Stimulated activated CD4-positive, alpha-beta T cell treated with anti-CD3 and anti-CD28 coated beads, Interleukin-1b, Interleukin-23, amount 100 ng/mL, for 4 hours (primary cell): ENCODE measurements at places on chromosomes 5 and 9.

DNA sequence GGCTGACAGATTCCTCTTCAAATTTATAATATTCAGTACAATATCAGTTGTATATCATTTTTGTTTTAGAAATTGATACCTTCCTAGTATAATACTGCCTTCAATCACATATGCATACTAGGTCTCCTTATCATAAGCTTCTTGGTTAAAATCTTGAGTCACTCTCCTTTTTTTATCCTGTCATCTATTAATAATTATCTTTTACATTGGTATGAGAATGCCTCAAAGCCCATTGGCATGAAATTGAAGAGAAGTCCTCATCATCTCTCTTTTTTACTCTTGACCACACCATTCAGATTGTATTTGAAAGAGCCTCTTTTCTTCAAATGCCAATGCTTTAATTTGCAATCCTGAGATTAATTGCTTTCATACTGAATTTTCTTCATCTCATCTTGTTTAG is 810.3 kb downstream of the BRINP1 start:
- DNase-seq = no peak

DNA sequence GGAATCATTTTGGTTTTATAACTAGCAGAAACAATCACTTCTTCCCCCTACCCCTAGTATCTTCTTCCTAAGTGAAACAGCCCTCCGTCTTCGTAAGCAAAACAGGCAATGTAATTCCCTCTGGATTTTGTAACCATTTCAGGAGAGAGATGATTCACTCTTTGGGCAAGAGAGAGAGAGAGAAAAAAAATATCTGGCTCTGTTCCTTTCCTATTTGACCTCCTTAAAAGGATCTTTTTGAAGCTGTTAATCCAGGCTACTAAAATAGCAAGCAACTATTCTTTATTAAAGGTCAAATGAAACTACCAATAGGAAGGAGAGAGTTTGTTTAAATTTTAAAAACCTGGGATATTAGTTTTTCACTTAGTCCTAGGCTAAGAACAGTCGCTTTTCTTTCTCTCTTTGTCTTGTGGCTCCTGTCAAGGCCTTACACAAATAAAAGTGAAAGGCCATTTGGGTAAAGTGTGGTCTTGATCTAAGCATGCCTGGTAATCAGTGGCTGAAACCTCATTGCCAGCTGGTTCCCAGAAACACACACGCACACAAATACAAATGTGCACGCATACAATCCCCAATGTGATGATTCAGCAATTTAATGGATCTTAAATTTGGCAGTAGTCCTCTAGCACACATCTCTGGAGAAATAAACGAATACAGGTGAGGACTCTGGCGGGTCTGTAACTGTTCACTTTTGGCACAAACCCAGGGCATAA is 70.2 kb downstream of the PRUNE2 start:
- no peak for DNase-seq

DNA sequence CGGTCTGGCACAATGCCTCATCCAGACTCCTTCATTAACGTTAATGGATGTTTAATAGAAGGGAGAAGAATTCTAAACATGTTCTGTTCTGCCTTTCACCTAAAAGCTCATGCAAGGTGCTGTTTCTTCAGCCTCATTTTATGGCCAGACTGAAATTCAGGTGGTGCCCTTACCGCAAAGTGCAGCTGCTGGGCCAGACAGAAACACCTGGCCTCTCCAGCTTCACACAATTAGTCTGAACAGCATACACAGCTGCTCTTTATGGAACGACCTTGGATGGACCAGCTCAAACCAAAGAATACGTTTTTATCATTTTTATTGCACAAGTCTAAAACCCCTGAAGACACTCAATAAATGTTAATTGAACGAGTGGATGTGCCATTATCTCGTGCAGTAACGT is 4.6 kb downstream of the SNCAIP start:
- no peak for DNase-seq

DNA sequence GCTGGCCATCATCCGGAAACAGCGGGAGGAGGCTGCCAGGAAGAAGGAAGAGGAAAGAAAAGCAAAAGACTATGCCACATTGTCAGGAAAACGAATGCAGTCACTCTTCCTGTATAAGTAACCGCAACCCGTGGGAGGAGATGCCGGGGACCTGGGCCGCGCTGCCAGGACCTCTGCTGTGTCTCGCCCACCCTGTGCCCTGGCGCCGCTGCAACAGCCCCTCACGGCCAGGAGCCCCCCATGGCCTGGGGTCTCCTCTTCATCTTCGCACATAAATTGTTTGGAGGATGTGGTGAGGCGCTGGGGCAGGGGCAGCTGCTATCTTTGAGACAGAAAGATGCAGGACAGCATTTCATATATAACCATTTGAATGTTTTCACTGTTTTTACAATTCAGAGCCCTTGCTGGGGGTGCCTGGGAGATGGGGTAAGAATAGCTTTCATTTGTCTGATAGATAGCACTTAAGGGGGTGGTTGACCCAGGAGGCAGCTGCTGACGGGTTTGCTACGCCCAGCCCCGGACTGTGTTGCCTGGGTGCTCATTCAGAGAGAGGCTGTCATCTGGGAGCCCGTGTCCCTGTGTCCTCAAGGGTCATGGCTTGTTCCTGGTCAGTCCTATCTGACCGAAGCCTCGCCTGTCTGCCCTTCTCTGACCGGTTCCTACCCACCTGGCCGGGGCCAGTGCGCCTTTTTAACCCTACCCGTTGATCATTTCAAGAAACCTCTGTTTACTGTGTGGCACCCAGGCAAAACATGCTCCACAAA is 1067.7 kb upstream of the COX7C start:
- no peak for DNase-seq

GRCh38 chr9:19870988-19871387 is 82.2 kb upstream of the SLC24A2 start:
- DNase-seq = no peak

DNA sequence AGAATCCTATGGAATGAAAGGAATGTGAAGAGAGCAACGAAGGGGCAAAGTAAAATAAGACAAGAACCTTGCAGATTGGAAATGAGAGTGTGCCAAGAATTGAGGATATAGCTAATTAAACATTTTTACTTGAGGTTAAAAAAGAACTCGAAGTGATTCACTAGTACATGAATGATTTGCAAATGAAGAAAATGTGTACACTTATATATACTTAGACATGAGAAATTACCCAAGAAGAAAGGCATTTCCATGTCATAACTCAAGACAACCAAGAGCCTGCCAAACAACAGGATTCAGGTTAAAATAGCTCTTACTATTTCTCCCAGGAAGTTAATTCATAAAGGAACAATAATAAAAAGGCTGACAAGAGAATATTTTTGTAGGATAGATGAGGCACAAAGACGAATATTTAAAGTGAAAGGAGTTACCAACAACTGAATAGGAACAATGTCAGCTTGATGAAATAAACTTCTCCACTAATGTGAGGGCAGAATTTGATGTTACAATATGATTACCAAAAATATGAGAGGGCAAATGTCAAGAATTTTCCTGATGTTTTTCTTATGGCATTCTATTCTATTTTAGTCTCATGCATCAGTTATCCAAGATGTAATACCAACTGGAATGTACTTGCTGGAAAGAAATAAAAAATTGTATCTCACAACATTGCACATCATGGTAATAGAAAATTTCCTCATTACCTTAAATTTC is 18.9 kb upstream of the NPR3 start:
- DNase-seq = no peak

- no peak for DNase-seq
These were observed 27.4 kb downstream of the PHAX start for GRCh38 chr5:126628102-126628501.

GRCh38 chr5:127297348-127298035 is 6.9 kb downstream of the MEGF10 start:
- no peak for DNase-seq

DNA sequence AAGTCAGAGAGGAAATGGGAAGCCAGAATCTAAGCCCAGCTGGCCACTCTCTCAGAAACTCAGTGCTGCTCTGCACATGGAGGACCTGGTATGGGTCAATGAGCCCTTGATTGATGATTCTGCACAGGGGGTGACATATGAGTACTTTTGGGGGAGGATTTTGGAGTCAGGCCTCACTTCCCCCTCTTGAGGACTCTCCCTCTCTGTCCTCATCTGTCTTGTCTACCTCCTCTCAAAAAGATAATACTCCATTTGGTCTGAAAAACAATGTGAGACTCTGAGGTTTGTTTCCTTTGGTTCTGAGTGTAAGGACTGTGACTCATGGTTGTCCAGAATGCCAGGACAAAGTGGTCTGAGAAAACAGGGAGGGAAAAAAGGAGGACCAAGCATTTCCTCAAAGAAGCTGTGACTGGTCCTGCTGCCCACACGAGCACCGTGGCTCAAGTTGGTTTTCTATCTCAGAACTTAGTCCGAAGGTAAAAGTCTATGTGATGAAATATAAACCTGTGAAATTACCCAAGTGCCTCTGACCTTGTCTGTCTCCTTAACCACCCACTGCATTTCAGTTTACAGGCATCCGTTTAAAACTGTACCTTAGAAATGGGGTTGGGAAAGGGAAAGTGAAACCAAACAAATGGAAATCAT is 11.1 kb downstream of the TTC39B start:
- no peak for DNase-seq

DNA sequence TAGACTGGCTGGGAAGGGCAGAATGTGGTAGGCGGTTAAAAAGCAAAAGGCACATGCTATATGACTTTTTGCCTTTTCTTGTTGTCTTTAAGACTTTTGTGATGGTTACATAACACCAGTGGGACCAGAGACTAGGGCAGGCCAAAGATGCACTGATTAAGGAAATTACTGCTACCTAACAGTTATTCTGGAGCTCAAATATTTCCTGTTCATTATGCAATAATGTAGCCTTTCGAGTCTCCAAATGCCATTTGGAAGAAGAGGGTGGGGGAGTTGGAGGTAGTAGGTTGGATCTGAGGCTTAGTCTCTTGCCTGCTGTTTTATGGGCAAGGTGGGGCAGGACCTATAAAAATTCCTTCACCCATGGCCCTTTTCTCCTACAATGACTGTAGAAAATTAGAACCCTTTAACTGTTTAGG is 51.7 kb downstream of the SH3GL2 start:
- DNase-seq = no peak

DNA sequence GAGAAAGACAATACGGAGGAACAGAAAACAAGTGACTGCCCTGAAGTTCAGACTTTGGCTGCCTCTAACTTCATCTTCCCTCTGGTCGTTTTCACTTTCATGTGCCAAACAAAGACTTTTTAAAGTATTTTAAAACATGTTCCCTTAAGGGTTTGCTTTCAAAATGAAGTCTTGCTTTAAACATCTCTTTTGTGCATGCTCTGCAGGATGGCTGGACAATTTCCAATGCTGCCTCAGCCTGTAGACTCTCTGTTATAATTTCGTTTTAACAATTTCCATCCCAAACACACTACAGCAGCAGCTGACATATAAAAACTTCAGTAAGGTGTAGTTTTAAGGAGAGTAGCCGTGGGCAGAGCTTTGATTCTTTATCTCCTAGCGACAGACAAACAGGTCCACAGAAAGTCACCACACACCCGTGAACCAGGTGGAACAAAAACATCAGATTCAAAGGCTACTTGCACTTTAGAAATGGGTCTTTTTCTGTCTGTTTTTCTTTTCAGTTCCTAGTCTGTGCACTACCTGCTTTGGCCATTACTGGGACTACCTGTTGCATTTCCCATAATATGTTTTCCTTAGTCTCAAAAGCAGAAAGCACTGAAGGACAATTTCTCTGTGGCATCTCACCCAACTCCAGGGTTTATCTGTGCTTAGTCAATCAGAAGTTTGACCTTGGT is 308.9 kb downstream of the DTWD2 start:
- no peak for DNase-seq

DNA sequence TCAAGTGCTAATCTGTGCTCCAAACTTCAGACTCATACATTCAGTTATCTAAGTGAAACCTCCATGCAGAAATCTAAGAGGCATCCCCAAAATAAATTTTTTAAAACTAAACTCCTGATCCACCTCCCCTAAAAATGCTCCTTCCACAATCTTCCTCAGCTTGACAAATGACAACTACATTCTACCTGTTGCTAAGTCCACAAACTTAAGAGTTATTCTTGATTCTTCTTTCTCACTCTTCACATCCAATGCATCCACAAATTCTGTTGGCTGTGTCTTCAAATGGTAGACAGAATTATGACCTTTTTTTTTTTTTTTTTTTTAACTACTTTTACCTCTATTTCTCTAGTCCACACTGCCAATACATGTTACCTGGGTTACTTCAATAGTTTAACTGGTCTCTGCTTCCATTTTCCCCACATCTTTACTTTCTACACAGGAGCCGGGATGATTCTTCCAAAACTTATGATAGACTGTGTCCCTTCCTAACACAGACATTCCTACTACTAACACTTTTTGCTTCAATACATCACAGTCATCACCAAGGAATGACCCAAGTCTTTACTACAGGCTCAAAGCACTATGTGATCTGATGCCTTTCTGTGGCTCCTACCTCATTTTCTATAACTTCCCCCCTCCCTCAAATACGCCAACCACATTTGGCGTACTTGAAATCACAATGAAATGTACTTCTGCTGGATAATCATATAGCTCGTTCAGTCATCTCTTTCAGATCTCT is 143.6 kb downstream of the PDE4D start:
- no peak for DNase-seq

GRCh38 chr5:115393239-115393638 is 96.8 kb upstream of the CCDC112 start:
- DNase-seq = no peak

DNA sequence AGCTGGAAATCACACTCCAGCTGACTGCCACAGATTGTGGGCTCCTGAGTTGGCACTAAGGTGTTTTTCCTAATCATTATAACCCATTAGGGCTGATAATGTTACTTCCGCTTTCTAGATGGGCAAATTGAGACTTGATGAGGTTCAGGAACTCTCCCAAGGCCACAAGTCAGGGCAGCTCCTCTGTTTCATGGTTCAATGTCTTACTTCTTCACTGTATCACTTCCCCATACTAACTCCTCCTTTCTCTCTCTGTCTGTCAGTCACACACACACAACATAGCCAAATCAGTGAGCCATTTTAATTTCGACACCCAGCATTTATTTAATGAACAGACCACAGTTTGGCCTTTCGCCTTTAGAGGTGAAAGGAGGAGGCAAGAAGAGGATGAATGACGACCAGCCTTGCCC is 17.8 kb upstream of the TRAF1 start:
- no peak for DNase-seq

DNA sequence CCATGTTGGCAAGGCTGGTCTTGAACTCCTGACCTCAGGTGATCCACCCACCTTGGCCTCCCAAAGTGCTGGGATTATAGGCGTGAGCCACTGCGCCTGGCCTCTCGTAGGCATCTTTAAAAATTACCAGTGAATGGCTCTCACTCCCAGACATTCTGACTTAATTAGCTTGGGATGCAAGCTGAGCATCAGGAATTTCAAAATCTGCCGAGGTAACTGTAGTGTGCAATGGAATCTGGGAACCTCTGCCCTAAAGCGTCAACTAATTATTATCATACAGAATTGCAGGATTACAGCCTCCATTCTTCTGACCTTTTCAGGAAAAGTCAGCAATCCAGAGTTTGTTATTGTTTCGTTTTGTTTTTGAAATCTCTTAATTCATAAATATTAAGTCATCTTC is 213.4 kb upstream of the DMAC1 start:
- DNase-seq = no peak

GRCh38 chr5:132751971-132752580 is 4.8 kb downstream of the CCNI2 start:
- DNase-seq = no peak

GRCh38 chr9:23659346-23660006 is 166.6 kb downstream of the ELAVL2 start:
- DNase-seq = no peak
